Activated naive CD4-positive, alpha-beta T cell treated with Interleukin-2 at 50 U/mL for 16 hours (primary cell): ENCODE measurements at places on chromosomes 4 and X.

GRCh38 chrX:74931214-74931613 lies 6.0 kb upstream of the NEXMIF start:
- DNase-seq, result no peak

DNA sequence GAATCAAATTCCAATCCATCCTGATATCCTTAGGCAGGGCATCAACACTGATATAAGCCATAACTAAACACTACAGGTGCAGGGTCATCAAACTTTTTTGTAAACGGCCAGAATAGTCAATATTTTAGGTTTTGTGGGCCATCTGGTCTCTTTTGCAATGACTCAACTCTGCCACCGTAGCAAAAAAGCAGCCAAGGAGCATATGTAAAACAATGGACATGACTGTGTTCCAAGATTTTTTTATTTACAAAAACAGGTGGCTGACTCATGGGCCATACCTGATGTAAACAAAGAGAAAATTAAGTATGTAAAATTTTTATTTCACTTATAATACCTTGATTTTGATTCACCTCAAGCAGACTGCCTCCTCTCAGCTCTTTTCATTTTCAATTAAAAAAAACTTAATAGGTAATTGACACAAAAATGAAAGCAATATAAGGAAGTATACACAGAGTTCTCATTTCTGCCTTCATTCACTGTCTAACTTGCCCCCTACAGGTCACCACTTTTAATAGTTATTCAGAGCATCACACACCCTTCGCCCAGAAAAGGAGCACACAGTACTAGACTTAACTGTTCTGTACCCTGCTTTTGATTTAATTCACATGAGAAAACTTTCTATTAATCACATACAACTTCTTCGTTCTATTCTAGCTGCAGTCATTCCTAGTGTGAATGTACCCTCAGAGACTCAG lies 35.3 kb upstream of the GPM6B start:
- DNase-seq, result no peak

- no peak for DNase-seq
Measured at GRCh38 chr4:122602277-122603142, 18.4 kb downstream of the IL21 start.

DNA sequence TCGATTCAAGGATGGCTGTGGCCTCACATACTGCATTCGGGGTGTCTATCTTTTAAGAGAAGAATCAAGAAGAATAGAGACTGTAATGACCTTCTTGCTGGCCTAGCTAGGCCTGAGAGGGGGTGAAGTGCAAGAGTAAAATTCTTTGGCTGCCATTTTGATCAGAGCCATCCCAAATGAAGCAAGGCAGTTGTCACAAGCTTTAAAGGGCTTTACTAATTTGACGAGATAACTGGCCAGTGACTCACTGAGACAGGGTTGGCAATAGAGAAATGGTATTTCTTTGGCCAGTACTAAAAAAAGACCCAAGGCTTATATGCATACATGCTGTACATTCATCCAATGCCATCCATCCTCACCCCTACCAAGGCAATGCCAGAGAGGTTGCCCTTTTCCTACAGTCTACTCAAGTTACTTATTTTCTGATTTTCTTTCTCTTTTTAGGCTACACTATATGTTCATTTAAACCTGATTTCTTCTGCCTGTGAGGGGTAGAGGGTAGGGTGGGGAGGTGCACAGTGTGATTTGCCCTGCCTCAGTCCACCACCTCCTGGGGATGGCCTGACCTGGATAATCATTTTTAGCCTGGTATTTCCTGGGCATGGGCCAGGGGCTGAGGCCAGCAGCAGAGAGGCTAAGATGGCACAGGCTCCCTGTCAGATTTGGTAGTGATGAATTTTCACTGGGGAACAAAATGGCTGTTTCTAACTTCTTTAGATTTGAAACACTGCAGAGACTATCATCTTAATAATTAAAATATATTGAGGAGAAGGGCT lies 32.2 kb downstream of the ATG4A start:
- no peak for DNase-seq

DNA sequence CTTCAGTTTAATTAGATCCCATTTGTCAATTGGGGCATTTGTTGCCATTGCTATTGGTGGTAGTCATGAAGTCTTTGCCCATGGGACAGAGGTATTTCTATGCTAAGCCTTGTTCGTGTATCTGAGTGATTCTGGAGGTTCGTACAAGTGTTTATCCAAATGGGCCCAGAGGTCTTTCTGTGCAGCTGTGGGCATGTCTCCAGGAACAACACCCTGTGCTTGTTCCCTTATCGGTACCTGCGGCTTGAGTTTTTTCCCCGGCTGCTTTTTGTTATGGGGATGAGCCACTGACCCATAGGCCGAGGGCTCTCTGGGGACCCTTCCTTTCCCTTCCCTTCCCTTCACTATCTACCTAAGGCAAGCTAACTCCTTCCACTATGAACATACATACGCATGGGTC lies 81.4 kb upstream of the WDR1 start:
- DNase-seq, result no peak

GRCh38 chr4:14984448-14984847 lies 17.8 kb upstream of the CPEB2 start:
- DNase-seq, result no peak

GRCh38 chr4:109040441-109040840 lies 262.0 kb downstream of the COL25A1 start:
- DNase-seq, result no peak

- DNase-seq, result no peak
Measured at GRCh38 chr4:186617921-186618320, 62.6 kb upstream of the MTNR1A start.

- DNase-seq, result no peak
Measured at GRCh38 chr4:179268791-179269190, 1826.6 kb upstream of the AGA start.

DNA sequence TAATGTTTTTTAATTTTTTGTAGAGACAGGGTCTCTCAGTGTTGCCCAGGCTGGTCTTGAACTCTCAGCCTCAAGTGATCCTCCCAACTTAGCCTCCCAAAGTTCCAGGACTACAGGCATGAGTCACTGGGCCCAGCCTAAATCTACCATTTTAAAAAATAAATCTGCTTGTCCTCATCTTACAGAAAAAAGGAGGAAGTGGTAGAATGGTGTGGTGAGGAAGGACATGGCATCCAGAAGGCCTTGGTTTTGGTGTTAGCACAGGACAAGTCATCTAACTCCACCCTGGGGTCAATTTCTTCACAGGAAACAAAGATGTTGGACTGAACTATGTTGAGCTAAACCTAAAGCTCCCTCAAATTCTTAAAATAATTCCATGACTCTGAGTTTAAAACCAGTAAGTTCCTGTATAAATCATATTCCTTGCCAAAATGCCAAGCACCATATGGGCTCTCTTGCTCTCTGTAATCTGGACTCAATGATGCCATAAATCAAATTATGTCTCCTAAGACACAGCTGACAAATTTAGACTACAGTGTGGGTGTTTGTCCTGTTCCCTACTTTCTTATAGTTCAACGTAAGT lies 253.9 kb upstream of the NOCT start:
- no peak for DNase-seq

- no peak for DNase-seq
Measured at GRCh38 chr4:10046471-10046870, 25.2 kb upstream of the SLC2A9 start.

- no peak for DNase-seq
Measured at GRCh38 chr4:75924309-75924827, 16.4 kb downstream of the NAAA start.

DNA sequence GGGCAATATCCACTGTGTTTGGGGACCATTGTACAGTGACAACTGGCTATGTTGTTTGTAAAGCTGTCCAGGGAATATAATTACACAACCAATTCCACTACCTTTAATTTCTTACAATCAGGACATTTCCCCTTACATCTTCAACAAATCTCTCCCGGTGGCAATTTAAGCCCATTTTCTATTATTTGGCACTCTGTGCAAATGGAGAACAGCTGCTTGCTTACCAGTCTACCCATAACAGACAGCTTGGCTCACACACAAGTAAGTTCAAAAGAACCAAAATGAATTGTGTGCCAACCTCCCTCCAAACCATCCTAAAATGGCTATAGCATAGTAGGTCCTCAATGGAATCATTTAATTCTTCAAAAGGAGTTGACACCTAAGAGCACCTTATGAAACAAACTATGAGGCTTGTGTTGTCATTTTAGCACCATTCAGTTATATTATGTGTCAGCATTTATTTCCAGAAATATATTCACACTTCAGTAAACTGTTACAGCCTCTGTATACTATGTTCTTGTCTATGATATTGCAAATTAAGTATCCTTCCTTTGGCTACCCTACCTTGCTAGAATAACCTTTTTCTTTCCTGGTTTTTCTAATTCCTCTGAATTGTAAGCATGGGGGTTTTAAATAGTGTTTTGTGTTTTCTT lies 18.4 kb downstream of the GABRA4 start:
- no peak for DNase-seq

- peak; percentile 41 for DNase-seq
Measured at GRCh38 chr4:112234952-112235609, 3.5 kb downstream of the AP1AR start.

DNA sequence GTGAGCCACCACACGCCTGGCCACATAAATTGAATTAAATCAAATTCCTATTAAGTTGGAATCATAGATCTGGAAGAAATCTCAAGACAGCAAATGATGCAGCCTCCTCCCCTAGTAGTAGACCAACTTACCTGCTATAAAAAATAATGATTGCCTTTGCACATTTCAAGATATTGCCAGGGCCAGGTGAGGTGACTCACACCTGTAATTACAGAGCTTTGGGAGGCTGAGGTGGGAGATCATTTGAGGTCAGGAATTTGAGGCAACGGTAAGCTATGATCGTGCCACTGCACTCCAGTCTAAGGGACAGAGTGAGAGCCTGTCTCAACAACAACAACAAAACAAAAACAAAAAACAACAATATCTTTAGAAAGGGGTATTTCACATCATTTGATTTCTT lies 17.0 kb upstream of the WWC2 start:
- DNase-seq, result no peak

GRCh38 chr4:176444741-176445140 lies 125.0 kb downstream of the SPCS3 start:
- DNase-seq, result no peak

DNA sequence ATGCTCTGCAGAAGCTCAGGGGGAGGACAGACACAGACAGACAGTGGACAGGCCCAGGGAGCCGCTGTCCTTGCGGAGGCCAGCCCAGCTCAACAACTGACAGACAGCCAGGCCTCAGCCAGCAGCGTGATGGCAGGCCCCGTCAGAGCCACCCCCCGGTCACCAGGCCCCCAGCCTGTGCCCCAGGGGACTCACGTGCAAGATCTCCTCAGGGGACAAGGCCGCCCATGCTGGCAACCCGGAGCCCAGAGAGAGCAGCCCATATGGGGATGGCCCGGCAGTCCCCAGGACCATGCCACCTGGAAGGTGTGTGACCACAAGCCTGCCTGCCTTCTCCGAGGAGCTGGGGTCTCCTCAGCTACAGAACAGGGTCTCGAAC lies 28.0 kb upstream of the MXD4 start:
- no peak for DNase-seq

DNA sequence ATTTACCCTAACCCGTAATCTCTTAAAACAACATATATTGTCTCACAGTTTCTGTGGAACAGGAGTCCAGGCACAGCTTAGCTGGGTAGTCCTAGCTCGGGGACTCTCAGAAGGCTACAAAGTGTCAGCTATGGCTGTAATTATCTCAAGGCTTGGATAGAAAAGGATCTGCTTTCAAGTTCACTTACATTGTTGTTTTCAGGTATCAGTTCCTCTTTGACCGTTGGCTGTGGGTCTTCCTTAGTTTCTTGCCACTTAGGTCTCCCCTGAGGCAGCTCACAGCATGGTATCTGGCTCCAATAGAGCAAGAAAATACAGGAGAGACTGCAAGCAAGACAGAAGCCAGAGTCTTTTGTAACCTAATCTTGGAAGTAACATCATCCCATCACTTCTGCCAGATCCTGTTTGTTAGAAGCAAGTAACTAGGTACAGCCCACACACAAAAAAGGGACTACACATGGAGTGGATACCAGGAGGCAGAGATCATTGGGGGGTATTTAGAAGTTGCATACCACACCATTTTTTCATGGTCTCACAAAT lies 137.0 kb downstream of the MAGEB5 start:
- no peak for DNase-seq

DNA sequence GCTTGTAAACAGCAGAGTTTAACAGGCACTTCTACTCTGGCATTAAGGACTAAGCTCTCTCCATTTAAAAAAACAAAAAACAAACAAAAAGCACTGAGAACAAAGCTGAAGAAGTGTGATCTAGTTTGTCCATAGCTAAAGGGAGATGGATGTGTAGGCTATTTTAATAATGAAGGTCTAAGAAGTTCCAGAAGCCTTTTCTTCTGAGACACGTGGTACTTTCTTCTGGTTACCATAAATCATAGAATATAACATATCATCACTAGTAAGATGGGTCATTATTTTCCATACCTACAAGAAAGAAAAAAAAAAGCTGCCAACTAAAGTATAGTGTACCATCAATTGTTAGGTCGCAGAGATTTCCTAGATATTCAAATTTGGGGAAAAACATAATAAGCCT lies 722 bp upstream of the NBDY start:
- DNase-seq, result no peak

DNA sequence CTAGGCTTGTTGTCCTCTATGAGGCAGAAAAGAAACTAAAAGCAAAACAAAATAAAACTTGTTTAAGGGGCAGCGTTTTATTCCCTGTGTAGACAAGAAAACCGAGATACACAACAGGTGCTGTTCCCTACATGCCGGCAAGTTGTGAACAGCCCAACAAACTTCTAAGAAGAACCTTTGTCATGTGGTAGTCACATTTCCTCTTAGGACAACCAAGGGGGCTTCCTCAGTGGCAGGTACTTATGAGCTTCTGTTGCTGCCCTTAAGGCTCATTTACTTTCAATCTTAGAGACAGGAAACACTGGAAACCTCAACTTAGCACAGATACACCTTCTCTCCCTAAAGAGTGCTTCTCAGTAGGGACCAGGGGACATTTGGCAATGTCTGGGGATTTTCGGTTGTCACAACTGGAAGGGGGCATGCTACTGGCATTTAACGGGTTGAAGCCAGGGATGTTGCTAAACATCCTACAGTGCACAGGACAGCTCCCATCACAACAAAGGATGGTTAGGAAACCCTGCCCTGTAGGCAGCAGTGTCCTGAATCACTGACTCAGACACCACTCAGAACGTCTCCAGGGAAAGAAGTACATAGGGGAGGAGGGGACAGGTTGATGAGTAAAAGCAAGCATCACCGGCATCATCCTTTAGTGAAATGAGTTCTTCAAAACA lies 111.0 kb downstream of the ASB9 start:
- DNase-seq, result peak; percentile 21

- no peak for DNase-seq
Measured at GRCh38 chr4:140019619-140020347, 134.2 kb downstream of the MAML3 start.
